ENCODE measurements at places on chromosomes 1 and 21. TPM values are rescaled to one million over a fixed set of nuclear protein-coding genes. Genes with fewer than 3 reads are reported as not detected.
A peak's percentile ranks its signal among the peaks of the same experiment; 100 is the strongest.

DNA sequence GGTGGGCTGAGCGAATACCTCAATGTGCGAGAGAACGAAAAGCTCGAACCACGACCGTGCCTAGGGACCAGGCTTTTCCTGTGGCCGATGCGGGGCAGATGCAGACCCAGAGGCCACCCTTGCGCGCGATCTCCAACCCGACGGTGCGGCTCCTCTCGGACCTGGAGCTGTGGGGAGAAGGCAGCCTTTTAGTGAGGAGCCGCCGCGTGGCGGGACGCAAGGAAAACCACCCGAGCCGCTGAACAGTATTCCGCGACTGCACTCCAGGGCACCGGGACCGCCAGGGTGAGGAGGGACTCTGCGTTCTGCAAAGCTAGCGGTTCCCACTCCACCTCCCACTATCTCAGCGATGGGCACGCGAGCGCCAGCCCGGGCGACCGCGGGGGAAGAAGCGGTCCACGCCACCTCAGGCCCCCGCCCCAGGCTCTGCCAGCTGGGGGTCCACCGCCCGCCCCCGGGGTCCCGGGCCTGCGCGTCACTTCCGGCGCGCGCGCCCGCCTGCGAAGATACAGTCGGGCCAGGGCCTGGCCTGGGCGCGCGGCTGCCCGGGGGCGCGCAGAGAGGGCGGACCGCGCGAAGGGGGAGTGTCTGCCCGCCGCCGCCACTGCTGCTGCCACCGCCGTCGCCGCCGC is 66.5 kb upstream of the PRKACB start:
- peak overlapping the region; percentile 74 for H3K4me3 ChIP-seq
- no peak overlapping the region for H3K27ac ChIP-seq
- no peaks in the 10 kb centered on the region for H3K36me3 ChIP-seq
- DNase-seq: peak; percentile 86
- peaks cover 11% of the 10 kb centered on the region for H3K4me1 ChIP-seq

DNA sequence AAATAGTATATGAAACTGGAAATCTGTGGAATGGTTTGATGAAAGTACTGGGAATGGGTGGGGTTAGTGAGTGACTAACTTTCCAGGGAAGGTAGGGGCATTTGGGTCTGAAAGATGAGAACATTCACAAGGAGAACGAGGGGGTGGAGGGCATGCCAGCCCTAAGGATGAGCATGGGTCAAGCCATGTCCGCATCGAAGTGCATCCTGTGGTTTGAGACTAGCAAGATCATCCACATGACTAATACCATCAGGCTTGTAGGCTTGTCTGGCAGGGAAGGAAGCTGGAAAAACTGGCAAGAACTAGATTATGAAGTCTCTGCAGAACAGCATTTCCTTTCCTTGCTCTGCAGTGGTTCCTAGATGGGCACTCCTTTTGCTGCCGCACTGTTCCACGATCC is 70.4 kb upstream of the UBE2U start:
- H3K4me1 ChIP-seq: no peaks in the 10 kb centered on the region
- H3K36me3 ChIP-seq: no peaks in the 10 kb centered on the region
- no peaks in the 10 kb centered on the region for H3K27me3 ChIP-seq
- no peak for DNase-seq
- no peak overlapping the region for H3K27ac ChIP-seq
- no peak overlapping the region for H3K4me3 ChIP-seq

DNA sequence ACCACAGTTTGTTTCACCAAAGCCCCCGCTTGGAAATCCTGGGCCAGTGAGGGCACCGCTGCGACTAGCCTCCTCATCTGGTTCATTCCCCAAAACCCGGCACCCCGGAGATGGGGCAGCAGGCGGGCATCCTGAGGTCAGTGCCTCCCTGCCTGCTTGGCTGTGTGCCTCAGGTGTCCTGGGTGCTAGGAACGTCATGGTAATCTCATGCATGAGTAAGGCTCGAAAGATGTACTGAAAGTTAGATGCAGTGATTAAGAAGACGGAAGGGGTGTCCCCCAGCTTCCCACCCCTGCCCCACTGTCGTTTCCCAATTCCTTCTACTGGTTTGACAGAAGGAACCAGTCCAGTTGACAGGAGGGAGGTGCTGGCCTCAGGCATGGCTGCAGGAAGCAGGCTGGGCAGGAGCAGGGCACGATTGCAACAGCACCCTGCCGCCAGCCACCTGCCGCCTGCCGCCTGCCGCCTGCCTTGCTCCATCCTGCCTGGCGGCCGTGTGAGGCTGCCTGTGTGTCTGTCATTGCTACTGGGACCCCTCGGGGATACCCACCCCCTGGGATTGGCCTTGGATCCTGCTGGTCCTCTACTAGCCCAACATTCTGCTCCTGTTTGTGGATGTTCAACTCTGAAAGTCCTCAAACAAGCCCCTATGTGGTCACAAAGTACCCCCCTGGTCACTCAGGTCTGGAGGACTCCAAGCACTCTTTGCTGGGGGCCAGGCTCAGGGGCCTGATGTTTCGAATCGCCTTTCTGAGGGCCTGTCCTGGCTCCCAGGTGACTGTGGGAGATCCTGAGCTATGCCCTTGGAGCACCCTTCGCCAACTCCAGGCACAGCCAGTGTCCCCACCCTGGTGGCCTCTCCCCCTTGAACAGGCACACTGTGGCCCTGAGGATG is 73.0 kb upstream of the IFFO2 start:
- no peak overlapping the region for H3K27ac ChIP-seq
- H3K36me3 ChIP-seq: no peaks in the 10 kb centered on the region
- no peak overlapping the region for H3K4me3 ChIP-seq
- H3K27me3 ChIP-seq: peaks cover 2% of the 10 kb centered on the region
- H3K4me1 ChIP-seq: peaks cover 4% of the 10 kb centered on the region

- no peak for DNase-seq
- H3K36me3 ChIP-seq: no peaks in the 10 kb centered on the region
- no peaks in the 10 kb centered on the region for H3K4me1 ChIP-seq
Measured at GRCh38 chr21:29117372-29117955, 13.0 kb upstream of the MAP3K7CL start.

- peaks cover 13% of the 10 kb centered on the region for H3K4me1 ChIP-seq
- H3K4me3 ChIP-seq: no peak overlapping the region
- H3K27me3 ChIP-seq: no peaks in the 10 kb centered on the region
- peaks cover 24% of the 10 kb centered on the region for H3K36me3 ChIP-seq
Measured at GRCh38 chr1:151655371-151655770, 43.5 kb downstream of the SNX27 start.

GRCh38 chr21:14241297-14241696 is 25.3 kb downstream of the RBM11 start:
- H3K4me1 ChIP-seq: no peaks in the 10 kb centered on the region
- H3K27me3 ChIP-seq: no peaks in the 10 kb centered on the region

- no peaks in the 10 kb centered on the region for H3K27me3 ChIP-seq
- no peaks in the 10 kb centered on the region for H3K36me3 ChIP-seq
- no peaks in the 10 kb centered on the region for H3K4me1 ChIP-seq
- no peak overlapping the region for H3K27ac ChIP-seq
- no peak for DNase-seq
Measured at GRCh38 chr1:19036813-19037605, 80.5 kb upstream of the IFFO2 start.

DNA sequence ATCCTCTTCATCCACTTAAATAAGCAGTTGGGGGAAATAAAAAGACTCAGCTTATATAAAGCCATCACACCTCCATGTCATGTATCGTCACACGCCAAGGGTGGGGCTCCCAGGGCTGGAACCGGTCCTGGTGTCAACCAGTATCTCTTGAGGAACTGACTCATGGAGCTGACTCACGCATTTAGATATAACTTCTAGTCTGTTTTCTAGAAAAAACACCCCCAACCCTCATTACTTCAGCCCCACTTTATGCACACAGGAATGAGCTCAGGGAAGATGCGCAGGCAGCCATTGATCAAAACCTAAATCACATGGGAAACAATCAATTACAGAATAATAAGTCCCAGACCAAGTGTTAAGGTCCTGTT is 6.9 kb upstream of the IL22RA1 start:
- H3K27ac ChIP-seq: no peak overlapping the region
- peaks cover 12% of the 10 kb centered on the region for H3K4me1 ChIP-seq
- no peaks in the 10 kb centered on the region for H3K36me3 ChIP-seq
- H3K27me3 ChIP-seq: peaks cover 11% of the 10 kb centered on the region
- no peak for DNase-seq
- H3K4me3 ChIP-seq: no peak overlapping the region

DNA sequence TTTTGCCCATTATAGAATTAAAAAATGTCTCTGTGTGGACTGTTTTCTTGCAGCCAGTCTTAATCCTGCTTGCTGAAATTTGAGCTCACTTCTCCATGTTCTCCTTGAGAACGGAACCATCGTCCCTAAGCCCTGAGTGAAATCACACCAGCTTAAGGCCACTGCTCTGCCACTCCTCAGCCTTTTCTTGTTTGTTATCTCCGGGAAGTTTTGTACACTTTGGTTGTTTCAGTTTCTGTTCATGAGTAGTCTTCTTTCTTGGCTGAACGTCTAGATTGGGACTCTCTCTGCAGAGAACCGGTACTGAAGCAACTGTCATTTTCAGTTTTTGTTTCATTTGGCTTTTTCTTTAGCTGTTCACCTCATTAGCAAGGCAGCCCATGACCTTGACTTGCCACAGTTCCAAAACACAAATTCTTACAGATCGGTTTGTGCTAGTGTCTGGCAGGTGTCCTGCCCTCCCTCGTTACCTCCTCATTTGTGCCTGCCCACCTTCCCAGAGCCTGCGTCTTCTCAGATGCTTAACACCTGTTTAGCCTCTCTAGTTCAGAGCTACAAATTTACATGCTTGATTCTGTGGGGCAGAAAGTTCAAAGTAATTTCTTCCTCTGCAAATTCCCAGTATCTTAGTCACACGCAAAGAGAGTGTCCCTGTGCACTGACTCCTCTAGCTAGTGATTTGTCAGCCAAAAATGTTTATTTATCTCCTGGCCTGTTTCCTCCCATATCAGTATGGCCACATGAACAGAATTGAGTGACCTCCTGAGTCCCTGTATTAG is 12.4 kb downstream of the PSEN2 start:
- H3K27me3 ChIP-seq: no peaks in the 10 kb centered on the region
- H3K4me3 ChIP-seq: peak overlapping the region; percentile 44
- DNase-seq: no peak
- H3K27ac ChIP-seq: peak overlapping the region; percentile 49

- H3K27me3 ChIP-seq: no peaks in the 10 kb centered on the region
- H3K36me3 ChIP-seq: no peaks in the 10 kb centered on the region
- H3K4me1 ChIP-seq: peaks cover 15% of the 10 kb centered on the region
Measured at GRCh38 chr1:36446746-36447145, 3.5 kb downstream of the OSCP1 start.

GRCh38 chr1:180181996-180182642 is 27.4 kb downstream of the QSOX1 start:
- no peak for DNase-seq
- no peak overlapping the region for H3K4me3 ChIP-seq
- H3K36me3 ChIP-seq: peaks cover 28% of the 10 kb centered on the region
- no peaks in the 10 kb centered on the region for H3K4me1 ChIP-seq
- H3K27ac ChIP-seq: no peak overlapping the region

GRCh38 chr1:147719711-147720225 is 40.6 kb downstream of the GJA5 start:
- H3K27ac ChIP-seq: no peak overlapping the region
- DNase-seq: no peak
- no peak overlapping the region for H3K4me3 ChIP-seq
- H3K4me1 ChIP-seq: peaks cover 30% of the 10 kb centered on the region
- no peaks in the 10 kb centered on the region for H3K36me3 ChIP-seq

DNA sequence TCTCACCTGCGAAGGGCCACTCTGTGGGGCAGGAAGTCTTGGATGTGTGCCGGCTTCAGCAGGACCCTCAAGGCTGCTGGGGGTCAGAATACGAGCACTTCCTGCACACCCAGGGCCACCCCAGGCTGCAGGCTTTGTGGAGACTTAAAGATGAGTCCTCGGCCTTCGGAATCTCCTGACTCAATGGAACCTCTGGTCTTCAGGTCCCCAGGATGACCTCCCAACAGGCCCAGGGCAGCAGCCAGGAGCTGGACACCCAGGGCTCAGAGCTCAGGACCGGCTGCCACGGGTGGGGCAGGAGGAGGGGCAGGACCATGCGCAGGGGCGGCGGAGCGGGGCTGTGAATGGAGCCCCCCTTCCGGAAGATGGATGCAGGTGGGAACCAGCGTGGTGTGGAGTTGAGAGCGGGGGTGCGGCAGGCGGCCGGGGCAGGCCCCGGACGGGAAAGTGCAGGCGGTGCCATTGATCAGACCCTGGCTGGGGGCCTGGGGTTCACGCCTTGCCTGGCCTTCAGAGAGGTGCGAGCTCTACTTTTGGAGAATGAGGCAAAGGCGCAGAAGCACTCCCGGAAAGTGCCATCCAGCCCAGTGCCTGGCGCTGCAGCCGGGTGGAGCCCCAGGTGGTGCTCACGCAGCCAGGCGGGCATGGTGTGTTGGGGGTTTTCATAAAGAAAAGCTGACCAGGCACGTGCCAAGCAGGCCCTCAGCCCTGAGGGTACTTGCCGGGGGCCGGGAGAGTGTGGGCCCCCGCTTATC is 10.4 kb downstream of the COL18A1 start:
- H3K4me3 ChIP-seq: no peak overlapping the region
- no peaks in the 10 kb centered on the region for H3K27me3 ChIP-seq
- no peak for DNase-seq
- no peaks in the 10 kb centered on the region for H3K36me3 ChIP-seq

- no peaks in the 10 kb centered on the region for H3K36me3 ChIP-seq
- H3K4me3 ChIP-seq: no peak overlapping the region
- no peak for DNase-seq
Measured at GRCh38 chr21:45794027-45794426, 150.5 kb downstream of the PCBP3 start.

DNA sequence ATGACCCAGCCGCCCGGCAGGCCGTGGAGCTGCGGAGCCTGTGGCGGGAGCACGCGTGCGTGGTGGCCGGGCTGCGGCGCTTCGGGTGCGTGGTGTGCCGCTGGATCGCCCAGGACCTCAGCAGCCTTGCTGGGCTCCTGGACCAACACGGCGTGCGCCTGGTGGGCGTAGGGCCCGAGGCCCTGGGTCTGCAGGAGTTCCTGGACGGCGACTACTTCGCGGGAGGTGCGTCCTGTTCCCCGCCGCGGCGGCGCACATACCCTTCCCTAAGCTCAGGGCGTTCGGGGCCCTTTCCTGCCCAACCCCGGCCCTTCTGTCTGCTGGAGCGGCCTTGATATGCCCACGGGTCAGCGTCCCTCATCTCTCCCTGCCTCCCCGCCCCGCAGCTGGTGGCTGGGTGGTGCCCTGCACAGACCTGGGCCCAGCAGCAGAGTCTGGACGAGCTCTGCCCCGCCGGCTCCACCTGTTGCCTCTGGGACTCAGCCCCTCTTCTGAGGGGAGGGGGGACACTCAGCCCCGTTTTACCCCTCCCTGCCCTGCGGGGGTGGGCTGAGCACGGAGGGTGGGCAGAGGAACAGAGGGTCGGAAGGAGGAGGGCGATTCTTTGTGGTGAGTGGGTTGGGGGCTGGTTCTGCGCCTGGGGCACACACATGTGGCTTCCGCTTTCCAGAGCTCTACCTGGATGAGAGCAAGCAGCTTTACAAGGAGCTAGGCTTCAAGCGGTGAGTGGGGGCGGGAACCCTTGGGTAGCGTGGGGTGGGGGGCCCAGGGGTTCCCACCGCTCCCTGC is 688 bp downstream of the PRXL2B start:
- H3K27me3 ChIP-seq: no peaks in the 10 kb centered on the region
- H3K27ac ChIP-seq: no peak overlapping the region
- peaks cover 56% of the 10 kb centered on the region for H3K4me1 ChIP-seq
- no peak for DNase-seq

GRCh38 chr1:116309090-116309870 is 63.8 kb upstream of the ATP1A1 start:
- H3K36me3 ChIP-seq: no peaks in the 10 kb centered on the region
- H3K27ac ChIP-seq: no peak overlapping the region
- DNase-seq: no peak
- peaks cover 11% of the 10 kb centered on the region for H3K4me1 ChIP-seq
- no peak overlapping the region for H3K4me3 ChIP-seq

KRTAP10-2 gene
- not detected for total RNA-seq

SH2D2A gene
- total RNA-seq: 51.8 TPM

MRPL37 gene
- 24.0 TPM for total RNA-seq

WLS gene
- total RNA-seq: 0.52 TPM

MTFR1L gene
- total RNA-seq: 25.5 TPM

NPPB gene
- not detected for total RNA-seq

TMEM81 gene
- 2.2 TPM for total RNA-seq

VPS72 gene
- 17.2 TPM for total RNA-seq
